ENCODE measurements at places on chromosomes 7 and 10. TPM values are rescaled to one million over a fixed set of nuclear protein-coding genes. Genes with fewer than 3 reads are reported as not detected.

DNA sequence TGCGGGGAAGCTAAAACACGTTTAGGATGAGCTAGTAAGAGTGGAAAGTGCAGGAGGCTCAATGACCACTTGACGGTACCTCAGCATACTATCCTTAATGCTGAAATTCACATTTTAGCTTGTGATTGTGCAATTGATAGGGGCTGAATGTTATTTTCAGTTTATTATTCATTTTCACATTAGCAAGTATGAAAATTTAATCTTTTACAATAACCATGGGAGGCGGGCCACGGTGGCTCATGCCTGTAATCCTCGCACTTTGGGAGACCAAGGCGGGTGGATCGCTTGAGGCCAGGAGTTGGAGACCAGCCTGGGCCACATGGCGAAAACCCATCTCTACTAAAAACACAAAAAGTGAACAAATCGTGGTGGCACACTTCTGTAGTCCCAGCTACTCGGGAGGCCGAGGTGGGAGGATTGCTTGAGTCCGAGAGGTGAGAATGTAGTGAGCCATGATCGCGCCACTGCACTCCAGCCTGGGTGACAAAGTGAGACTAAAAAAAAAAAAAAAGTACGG is 22.0 kb upstream of the ANLN start:
- no peak for DNase-seq

- DNase-seq: no peak
Measured at GRCh38 chr10:125005312-125006187, 63.6 kb downstream of the ZRANB1 start.

GRCh38 chr7:28077616-28078015 is 103.0 kb downstream of the JAZF1 start:
- no peak for DNase-seq

GRCh38 chr7:24936121-24936824 is 43.7 kb downstream of the OSBPL3 start:
- DNase-seq: no peak

GRCh38 chr7:34821932-34822558 is 164.0 kb downstream of the NPSR1 start:
- DNase-seq: no peak

DNA sequence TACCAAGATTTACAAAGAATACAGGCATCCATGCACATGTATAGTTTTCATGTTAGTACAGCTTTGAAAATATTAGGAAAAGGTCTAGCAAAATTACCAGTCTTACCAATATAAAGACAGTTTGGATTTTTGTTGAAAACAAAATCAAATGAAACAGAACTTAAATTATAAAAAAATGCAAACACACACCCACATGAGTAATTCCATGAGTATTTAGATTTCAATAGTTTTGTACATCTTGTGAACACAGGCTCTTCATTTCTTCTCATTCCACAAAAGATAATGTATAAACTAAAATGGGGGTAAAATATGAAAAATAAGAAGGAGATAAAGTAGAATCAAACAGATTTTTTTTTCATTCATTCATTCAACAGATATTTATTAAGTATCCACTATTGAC is 682.2 kb upstream of the ANKRD30A start:
- DNase-seq: no peak

GRCh38 chr10:119867317-119867716 is 5.3 kb downstream of the MCMBP start:
- DNase-seq: no peak

- DNase-seq: no peak
Measured at GRCh38 chr10:49647554-49647953, 31.9 kb upstream of the C10orf53 start.

DNA sequence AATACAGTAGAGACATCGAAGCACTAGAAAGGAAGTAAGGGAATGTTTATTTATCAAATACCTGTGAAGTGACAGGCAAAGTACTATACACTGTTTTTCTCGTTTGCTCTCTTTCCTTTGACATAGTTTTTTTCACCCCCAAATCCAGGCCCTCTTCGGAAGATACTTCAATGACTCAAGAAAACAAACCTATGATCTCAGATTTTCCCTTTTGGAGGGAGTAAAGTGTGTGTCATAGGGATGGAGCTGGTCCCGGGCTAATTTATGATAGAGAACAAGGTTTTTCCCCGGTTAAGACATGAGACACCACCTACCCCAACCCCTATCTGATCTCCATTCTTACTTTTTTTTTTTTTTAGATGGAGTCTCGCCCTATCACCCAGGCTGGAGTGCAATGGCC is 61.7 kb downstream of the MAP3K8 start:
- DNase-seq: no peak

- no peak for DNase-seq
Measured at GRCh38 chr10:11742779-11743298, 657 bp downstream of the ECHDC3 start.

GRCh38 chr7:81469869-81470723 is 299.8 kb downstream of the HGF start:
- DNase-seq: peak; percentile 89

- DNase-seq: no peak
Measured at GRCh38 chr7:463362-463781, 56.3 kb downstream of the PDGFA start.

- no peak for DNase-seq
Measured at GRCh38 chr10:64109926-64110495, 588.8 kb downstream of the REEP3 start.

The BHLHA15 gene
- not detected for total RNA-seq

The PLXNA4 gene
- 0.19 TPM for total RNA-seq

The SLC26A3 gene
- total RNA-seq: not detected

The SCIN gene
- total RNA-seq: 0.37 TPM

The SLC18A3 gene
- not detected for total RNA-seq

Measured in H4 (cell line).